Common myeloid progenitor, CD34-positive (primary cell): ENCODE measurements at places on chromosomes 1 and 21.

DNA sequence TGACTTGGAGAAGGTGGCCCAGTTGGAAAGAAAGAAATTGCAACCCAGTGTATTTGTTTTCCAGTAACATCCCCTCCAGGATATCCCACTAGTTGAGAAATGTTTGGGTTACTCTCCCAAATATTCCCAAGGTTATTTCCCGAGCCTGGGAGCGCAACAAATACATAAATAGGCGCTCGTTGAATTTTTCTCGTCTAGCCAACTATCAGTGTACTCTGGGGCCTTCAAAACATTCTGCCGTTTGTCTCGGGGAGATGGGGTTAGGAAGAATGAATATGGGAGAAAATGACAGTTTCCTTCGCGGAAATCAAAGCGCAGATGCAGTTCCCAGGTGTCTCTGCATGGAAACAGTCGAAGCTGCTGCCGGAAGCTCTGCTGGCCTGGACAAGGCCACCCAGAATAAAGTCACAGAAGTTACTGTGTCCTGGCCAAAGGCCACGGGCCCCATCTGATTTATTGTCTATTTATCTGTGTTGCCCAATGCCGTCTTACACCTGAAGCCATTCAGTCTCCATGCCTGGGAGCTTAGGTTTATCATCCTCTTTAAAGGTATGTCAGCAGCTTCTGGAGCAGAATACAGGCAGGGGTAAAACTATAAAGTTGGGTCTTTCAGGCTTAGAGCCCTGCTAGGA, 1.0 kb downstream of the C1orf115 start:
- no peak for DNase-seq

GRCh38 chr1:154865442-154866256, 4.4 kb downstream of the KCNN3 start:
- DNase-seq = no peak

DNA sequence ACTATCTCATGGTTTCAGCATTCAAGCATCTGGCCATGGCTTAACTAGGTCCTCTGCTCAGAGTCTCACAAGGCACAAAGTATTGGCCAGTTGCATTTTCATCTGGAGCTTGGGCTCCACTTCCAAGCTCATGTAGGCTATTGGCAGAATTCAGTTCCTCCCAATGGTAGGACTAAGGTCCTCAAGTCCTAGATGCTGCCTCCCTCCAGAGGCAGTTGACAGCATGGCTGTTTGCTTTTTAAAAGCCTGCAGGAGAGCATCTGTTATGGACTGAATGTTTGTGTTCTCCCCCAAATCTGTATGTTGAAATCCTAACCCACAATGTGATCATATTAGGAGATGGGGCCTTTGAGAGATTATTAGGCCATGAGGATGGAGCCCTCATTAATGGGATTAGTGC, 38.0 kb upstream of the HLX start:
- no peak for DNase-seq

GRCh38 chr1:30111431-30111830, 612.0 kb downstream of the MATN1 start:
- DNase-seq = peak; percentile 56
